OCI-M1 (cell line): ENCODE measurements at places on chromosomes 6 and 20.

GRCh38 chr6:118939683-118940082 is 4.7 kb upstream of the MCM9 start:
- no peak for DNase-seq

- no peak for DNase-seq
Measured at GRCh38 chr20:57835588-57836455, 126.0 kb upstream of the PMEPA1 start.

- no peak for DNase-seq
Measured at GRCh38 chr6:4698901-4699659, 77.1 kb upstream of the CDYL start.

DNA sequence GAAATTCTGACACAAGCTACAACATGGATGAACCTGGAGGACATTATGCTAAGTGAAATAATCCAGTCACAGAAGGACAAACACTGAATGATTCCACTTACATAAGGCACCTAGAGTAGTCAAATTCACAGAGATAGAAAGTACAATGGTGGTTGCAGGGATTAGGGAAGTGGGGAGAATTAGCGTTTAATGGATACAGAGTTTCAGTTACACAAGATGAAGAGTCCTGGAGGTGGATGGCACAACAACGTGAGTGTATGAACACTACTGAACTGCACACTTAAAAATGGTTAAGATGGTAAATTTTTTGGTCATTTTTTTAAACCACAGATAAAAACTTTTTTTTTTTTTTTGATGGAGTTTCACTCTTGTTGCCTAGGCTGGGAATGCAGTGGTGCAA is 24.7 kb downstream of the MOCS3 start:
- no peak for DNase-seq

- DNase-seq, result no peak
Measured at GRCh38 chr20:10555865-10556308, 117.9 kb downstream of the JAG1 start.

DNA sequence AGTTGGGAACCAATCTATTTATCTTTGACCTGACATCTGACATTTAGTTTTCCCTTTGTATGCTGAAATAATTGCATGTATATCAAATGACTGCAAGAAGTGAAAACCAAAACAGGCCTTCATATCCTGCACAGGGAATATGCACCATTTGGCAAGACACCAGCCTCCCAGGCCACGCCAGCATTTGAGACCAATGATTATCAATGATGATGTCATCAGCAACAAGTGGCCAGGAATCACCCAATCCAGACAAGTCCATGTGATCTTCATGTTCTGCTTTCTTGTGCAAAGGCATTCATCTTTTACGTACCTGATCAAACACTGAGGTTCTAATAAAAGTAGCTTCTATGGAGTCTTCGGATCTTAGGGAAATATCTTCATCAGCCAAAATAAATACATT is 107.4 kb upstream of the TENT5A start:
- DNase-seq, result peak; percentile 69

- DNase-seq, result no peak
Measured at GRCh38 chr20:33926425-33926824, 67.3 kb upstream of the RALY start.

DNA sequence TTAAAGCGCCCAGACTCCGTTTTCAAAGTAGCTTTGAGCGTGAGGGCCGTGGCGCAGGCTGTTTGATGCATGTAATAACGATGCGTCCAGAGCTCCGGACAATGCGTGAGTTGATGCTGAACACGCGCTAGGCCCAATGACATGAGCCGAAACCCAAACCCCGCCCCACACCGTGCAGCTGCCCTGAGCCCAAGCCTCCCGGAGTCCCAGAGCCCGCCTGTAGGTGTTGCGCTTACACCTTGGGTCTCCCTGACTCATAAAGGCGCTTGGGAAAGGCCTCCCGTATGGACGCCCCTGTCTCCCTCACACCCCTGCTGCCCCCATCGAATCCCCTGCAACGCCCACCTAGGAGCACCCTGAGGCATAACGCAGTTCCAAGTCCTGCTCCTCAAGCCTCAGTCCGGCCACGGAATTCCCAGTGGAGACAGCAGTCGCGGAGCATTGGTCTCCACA is 87.6 kb downstream of the ERMARD start:
- no peak for DNase-seq

GRCh38 chr6:138724015-138724414 is 49.6 kb upstream of the CCDC28A start:
- DNase-seq, result peak; percentile 65

GRCh38 chr6:131348572-131348971 is 213.3 kb downstream of the AKAP7 start:
- DNase-seq, result no peak

GRCh38 chr6:104700371-104701185 is 159.1 kb downstream of the HACE1 start:
- no peak for DNase-seq

GRCh38 chr6:52135217-52135616 is 47.8 kb upstream of the PKHD1 start:
- no peak for DNase-seq

DNA sequence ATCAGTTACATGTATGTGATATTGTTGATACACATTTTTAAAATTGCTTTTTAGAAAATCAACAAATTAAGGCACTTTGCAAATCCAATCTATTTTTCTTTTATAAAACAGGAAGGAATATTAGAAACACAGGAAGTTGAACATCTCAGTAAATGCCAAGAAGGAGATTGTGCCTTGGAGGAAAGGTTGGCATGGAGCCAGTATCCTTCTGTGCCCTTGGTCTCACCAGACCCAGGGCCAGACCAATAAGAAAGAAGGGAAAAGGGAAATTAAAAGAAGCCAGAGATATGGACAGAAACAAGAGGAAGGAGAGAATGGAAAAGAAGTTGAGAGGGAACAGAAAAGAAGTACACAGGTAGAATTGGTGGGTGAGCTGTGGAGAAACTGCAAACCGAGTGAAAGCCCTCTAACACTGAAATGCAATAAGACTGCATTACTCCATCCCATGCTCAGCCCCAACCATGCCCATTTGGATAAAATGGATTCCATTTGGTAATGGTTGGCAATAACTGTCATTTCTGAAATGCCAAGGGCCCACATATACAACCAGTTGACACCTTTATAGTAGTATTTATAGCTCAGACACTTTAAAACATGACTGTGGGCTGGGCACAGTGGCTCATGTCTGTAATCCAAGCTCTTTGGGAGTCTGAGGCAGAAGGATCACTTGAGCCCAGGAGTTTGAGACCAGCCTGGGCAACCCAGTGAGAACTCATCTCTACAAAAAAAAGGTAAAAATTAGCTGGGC is 133.8 kb downstream of the GMPR start:
- no peak for DNase-seq

- DNase-seq, result no peak
Measured at GRCh38 chr6:79180052-79180451, 54.4 kb downstream of the HMGN3 start.

GRCh38 chr6:12654107-12654506 is 62.5 kb upstream of the PHACTR1 start:
- no peak for DNase-seq

- DNase-seq, result no peak
Measured at GRCh38 chr20:61052195-61052750, 199.8 kb upstream of the CDH4 start.

GRCh38 chr6:165818200-165818599 is 155.2 kb upstream of the PDE10A start:
- no peak for DNase-seq

- DNase-seq, result no peak
Measured at GRCh38 chr6:139133262-139134063, 1.4 kb upstream of the HECA start.

DNA sequence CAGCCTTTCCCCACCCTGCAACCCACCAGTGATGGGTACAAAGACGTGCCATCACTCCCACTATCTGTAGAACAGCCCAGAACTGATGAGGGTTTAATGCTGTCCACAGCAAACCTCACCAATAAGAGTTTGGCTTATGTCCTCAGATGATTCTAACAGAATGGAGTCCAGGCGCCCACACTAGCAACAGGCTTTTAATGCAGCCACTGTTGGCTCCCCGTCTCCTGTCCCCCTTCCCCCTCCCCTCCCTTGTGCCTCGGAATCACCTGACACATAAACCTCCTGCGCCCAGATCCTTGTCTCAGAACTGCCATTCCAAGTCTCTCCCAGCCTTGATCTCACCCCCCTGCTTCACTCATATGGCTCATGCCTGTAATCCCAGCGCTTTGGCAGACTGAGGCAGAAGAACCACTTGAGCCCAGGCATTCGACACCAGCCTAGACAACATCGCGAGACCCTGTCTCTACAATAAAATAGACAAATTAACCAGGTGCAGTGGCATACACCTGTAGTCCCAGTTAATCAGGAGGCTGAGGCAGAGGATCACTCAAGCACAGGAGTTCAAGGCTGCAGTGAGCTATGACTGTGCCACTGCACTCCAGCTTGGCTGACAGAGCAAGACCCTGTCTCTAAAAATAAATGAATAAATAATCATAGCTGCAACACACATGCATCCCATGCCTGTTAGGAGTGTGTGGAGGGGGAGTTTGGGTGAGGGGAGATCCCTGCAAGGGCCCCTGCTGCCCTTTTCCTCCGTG is 85.6 kb downstream of the SNX5 start:
- DNase-seq, result no peak

DNA sequence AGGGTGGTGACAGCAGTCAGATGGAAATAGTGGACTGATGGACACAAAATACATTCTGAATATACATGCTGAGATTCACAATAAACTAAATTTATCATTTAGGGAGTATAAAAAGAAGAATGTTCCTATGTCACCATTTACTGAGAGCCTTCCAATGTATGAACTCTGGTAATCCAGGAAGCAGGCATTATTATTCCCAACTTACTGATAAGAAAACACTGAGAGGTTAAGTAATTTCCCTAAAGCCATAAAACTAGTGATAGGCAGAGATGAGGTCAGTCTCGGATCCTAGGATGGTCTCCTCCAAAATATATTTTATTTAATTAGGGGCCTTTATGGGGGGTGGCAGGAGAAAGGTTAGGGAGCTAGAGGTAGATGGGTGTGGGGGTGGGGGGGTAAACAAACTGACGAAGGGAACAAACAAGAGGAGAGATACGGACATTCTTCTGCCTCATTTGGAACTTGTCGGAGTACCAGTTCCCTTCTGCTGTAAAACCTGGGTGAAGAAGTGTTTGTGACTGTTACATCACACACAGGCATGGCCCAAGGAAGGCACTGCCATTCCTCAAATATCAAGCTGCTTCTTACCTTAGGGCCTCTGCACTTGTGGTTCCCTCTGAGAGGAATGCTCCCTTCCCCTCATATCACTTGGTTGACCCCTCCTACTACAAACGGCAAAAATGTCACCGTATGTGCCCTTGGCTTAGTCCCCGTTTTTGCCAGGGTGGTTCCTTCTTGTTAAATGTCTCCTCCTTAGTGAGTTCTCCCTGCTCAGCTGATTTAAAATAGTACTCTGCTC is 6.7 kb downstream of the SAYSD1 start:
- no peak for DNase-seq

DNA sequence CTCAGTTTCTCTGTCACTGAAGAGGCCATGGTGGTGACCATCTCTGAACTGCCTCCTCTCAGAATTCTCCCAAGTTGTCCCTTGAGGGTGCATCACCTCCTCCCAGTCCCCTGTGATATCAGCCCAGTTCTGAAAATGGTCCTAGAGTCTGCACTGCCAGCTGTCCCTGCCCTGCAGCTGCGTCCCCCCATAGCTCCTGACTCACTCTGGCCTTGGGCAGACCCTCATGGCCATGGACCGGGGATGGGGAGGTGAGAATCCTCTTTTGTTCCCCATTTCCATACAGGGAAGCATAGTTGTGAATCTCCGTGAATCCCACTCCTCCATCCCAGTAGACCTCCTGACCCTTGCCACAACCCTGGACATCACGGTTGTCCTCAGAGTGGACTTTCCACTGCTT is 4.5 kb downstream of the ETV7 start:
- no peak for DNase-seq

- DNase-seq, result no peak
Measured at GRCh38 chr20:53792946-53793536, 199.4 kb upstream of the ZNF217 start.

GRCh38 chr6:127518191-127518709 is 885 bp downstream of the MTCL3 start:
- DNase-seq, result no peak

- DNase-seq, result no peak
Measured at GRCh38 chr6:139370999-139371345, 3.5 kb downstream of the CITED2 start.

- DNase-seq, result peak; percentile 7
Measured at GRCh38 chr20:58192567-58192966, 35.9 kb downstream of the ANKRD60 start.

DNA sequence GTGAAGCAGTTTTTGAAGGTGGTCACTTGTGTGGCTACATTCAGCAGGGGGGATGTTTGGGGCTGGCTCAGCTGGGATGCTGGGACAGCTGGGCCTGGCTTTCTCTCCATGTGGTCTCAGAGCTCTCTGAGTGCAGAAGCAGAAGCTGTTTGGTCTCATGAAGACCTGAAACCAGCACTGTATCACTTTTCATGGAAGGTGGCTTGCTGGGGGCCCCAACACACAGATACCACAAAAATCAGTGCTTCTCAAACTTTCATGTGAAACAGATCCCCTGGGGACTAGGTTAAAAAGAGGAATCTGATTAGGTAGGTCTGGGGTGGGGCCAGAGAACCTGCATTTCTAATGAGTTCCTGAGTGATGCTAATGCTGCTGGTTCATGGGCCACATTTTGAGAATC is 347.3 kb downstream of the DHX35 start:
- DNase-seq, result no peak

- peak; percentile 45 for DNase-seq
Measured at GRCh38 chr6:164502833-164503232, 806.6 kb downstream of the C6orf118 start.

- DNase-seq, result peak; percentile 57
Measured at GRCh38 chr6:38239719-38240451, 399.8 kb downstream of the BTBD9 start.

DNA sequence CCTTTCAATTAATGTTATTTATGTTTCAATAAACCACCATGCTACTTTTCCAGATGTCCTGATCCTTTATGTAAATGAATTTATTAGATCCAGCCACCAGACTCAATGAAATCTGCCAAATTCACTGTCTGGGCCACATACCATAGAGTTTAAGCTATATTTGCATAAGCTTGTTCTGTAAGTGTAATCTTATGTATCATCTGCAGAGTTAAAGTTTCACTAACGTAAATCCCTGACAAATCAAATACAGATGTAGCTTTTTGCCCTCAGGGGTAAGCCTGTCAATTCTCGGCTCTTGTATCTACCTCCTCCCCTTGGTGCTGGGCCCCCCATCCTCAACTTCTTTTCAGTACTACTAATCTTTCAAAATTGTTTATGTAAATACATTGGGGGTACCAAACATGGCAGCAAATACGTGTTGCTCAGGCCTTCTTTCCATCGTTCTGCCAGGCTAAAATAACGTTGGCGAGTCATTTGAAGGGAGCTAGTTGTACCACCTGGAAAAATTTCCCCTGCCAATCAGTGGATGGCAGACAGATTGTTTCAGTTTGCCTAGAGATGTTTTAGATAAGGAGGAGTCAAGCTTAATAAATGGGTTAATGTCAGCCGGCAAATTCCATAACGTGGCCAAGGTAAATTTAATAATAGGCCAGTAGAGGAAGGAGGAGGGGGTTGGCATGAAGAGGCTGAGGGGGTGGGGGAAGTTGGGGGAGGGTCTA is 79.6 kb downstream of the RPS12 start:
- DNase-seq, result no peak
